H4 (cell line): ENCODE measurements at places on chromosomes 7 and 10. TPM values are rescaled to one million over a fixed set of nuclear protein-coding genes. Genes with fewer than 3 reads are reported as not detected.

The SEMA3A gene
- total RNA-seq, result 45.0 and 54.7 TPM in 2 replicates

The ZNF786 gene
- 1.4 and 3.0 TPM in 2 replicates for total RNA-seq

- DNase-seq, result no peak
These were observed 306.7 kb downstream of the DNAJB6 start for GRCh38 chr7:157643525-157643970.

- DNase-seq, result no peak
These were observed 161.1 kb upstream of the LYZL1 start for GRCh38 chr10:29127731-29128130.

The ITPRIP gene
- 1.3 and 3.3 TPM in 2 replicates for total RNA-seq

DNA sequence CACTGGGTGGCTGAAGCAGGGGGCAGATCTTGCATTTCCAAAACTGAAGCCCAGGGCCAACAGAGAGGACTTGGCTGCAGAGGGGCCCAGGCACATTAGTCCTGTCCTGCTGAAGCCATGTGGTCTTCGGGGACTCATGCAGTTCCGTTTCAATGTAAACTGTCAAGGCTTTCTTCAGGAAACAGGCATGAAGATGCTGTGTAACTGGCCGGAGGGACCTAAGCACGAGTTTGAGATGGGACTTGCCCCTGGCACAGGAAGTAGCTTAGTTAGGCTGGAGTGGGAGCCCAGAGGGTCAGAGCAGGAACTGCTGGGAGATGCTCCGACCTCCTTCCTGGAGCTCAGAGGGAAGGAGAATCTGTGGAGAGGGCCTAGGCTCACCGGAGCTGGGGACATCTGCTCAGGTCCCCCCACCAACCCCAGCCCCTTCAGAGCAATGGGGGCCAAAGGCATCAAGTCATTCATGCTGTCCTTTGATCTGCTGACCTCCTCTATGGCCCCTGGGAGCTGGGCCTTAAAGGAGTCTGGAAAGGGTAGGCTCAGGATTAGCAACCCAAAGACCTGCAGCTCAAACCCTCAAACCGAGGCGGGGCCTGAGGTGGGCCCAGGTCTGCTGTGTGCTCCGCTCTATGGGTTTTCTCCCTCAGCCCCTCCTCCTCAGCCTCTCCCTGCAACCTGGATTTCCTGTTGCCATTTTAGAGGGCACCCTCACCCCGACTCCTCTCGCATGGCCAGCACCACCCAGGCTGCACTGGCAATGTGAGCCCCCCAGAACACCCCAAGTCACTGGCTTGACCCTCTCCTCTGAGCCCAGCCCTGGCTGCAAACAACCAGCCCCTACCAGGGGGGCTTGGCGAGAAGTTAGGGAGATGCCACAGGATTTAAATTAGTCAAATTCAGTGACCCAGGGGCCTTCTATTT lies 4.4 kb upstream of the MNX1 start:
- no peak for DNase-seq
